Astrocyte of the hippocampus (primary cell): ENCODE measurements at places on chromosomes 3 and 15.

DNA sequence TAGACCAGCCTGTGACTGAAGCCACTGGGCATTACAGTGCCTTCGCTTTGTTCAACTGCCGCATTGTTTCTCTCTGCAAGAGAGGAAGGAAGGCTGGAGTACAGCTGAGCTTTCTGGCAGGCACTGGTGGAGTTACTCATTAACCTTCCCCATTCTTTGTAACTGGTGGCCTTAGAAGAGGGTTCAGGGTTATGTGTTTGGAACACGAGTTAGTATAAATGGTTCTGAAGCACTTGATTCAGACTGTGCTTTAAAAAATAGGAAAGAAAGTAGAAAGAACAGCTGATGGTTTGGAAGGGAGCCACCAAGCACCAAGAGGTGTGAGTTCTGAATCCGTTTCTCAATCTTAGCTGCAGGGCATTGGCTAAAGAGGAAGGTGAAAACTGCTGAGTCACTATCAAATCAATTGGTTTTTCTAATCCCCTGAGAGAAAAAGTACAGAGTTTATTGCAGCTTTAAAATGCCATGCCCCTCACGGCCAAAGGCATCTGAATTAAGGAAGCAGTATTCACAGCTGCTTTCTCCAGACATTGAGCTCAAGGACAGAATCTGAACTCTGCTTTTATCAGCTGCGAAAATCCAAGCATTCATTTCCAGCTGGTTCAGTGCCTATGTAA, 3.6 kb downstream of the HGD start:
- DNase-seq = peak; percentile 83

DNA sequence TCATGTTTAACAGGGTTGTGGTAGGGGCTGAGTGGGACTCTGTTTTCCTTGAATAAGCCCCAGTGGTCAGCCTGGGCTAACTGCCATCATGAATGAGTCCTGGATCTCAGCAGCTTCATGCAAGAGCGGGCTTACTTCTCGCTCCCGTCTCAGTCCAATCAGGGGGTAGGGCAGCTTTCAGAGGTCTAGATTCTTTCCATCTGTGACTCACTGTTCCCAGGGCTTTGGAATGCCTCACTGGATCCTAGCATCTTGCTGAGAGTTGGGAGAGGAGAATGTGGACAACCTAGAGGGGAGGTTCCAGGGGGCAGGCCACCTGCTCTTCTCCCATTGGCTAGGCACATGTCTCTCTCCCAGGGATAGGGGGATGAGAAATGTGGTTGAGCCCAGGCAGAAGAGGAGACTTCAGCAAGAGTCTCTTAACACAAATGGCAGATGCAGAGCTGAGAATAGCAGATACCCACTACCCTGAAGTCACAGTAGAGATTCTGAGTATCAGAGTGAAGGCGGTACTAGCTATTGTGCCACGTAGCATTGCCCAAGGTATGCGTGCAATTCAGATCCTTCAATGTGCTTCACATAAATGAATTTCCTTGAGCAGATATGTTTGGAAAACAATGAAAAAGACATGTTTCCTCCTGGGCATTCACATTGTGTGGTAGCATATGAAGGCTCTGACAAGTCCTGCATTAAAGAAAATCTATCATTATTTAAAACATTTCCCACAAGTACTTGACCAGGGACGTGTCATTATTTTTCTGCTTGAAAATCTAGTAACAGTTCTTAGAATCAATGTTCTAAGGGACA, 257.7 kb upstream of the PROK2 start:
- peak; percentile 97 for DNase-seq

DNA sequence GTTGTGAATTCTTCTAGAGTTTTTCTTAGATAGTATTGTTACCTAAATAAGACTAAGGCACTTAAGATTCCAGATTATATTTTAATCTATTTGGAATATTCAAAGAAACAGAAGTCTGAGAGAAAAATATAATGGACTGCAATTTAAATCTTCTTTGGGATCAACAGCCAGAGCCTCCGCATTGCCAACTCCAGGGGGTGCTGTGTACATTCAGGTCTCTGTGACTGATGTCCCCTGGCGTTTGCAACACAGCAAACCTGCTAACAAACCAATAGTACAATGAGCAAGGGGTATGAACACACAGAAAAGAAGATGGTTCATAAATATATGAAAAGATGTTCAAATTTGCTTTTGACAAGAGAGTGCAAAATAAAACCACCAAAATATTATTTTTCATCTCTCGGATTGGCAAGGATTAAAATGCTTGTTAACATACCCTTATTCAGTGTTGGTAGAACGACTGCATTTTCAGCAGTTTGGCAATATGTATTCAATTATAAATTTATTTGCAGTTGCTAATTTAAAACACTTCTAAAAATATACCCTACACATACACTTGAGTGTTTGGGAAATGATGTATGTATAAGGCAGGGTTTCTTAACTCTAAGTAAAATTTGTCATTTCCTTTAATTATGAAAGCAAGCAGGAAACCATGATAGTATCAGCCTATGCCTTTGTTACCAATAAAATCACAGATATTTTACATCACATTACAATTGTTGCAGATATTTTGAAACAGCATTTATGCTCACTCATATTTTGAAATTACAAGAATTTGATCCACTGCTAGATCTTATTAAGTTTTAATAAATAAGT, 16.1 kb upstream of the TM4SF1 start:
- DNase-seq = peak; percentile 89

DNA sequence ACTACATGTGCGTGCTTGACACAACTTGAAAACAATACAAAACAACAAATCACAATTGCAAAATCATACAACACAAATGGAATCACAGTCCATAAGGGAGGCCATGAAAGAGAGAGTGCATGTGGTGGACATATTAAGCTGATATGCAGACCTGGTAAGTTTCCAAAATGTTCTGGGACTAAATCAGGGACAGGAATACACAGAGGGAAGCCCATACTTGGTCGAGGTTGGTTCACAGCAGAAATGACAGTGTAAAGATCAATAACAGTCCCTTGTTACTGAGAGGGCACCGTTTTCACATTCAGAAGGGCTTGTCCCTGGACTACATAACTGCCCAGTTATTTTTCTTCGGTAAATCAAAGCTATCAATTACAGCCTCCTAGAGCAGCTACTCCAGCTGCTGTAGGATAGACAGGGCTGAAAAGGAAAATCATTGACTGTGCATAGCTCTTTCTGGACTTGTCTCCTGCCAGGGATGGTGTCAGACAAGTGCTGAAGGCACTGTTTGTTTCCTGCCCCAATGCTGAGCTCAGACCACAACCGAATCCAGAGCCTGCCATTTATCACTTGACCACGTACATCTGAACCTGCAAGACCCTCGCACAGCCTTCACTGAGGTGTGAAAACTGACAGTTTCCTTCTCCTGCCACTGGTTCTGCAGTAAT, 79.5 kb upstream of the KCNMB2 start:
- DNase-seq = no peak

- DNase-seq = no peak
Measured at GRCh38 chr3:69204315-69204957, 82.0 kb upstream of the LMOD3 start.

GRCh38 chr15:92958105-92958504, 58.0 kb downstream of the CHD2 start:
- DNase-seq = peak; percentile 75

DNA sequence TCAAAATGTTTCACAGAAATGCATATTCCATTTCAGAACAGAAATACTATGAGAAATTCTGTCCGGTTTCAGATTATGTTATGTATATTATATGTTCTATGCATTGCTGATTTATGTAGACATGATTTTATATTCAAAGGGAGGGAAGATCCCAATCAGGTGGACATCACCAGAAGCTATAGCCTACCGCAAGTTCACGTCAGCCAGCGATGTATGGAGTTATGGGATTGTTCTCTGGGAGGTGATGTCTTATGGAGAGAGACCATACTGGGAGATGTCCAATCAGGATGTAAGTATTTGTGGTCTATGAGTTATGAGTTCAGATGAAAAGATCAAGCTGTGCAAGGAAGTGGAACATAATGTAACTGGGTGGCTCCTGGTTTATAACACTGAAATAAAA, 341.7 kb downstream of the EPHA3 start:
- DNase-seq = no peak

DNA sequence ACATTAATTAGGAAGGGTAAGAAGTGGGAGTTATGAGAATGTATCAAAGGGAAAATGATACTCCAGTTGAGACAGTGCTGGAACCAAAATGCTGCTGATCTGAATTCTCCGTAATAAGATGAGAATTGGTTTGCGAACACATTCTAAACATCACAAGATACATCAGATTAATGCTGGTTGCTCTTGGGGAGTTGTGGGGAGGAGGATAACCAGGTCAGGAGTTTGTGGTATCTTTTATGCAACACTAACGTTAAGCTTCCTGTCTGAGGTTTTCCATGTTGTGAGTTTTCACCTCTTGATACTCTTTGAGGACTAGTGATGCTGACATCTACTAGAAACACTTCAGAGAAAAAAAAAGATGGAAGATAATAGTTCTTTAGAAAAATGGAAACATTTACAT, 47.2 kb downstream of the PPARG start:
- DNase-seq = no peak

DNA sequence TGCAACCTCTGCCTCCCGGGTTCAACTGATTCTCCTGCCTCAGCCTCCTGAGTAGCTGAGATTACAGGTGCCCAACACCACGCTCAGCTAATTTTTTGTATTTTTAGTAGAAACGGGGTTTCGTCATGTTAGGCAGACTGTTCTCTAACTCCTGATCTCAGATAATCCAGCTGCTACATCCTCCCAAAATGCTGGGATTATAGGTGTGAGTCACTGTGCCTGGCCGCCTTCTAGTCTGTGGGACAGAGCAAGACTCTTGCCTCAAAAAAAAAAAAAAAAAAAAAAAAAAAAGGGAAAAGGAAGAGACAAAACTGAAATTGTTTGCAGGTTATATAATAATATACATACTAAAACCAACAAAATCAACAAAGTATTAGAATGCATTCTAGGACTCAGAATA, 215.2 kb downstream of the PCCB start:
- no peak for DNase-seq

DNA sequence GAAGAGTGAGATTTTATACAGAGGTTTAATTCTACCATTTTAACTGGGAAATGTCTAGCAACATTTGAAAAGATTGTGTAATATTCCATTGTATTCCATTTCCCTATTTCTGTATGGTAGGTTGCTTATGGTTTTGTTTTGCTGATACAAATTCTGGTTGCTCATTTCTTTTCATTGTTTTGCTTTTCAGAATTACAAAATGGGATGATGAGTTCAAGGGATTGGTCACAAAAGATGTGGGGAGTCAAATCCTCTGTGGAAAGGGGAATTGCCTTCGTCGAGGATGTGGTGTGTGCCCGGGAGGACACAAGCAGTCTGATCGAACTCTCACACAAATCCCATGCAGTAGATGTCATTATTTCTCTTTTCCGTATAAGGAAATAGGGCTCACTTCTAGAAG, 18.3 kb downstream of the SLCO3A1 start:
- DNase-seq = no peak

GRCh38 chr3:28286595-28286994, 45.2 kb downstream of the CMC1 start:
- peak; percentile 49 for DNase-seq

GRCh38 chr3:168839653-168840052, 743.9 kb upstream of the GOLIM4 start:
- DNase-seq = no peak

GRCh38 chr3:9422712-9423424, 25.5 kb downstream of the SETD5 start:
- DNase-seq = peak; percentile 97

DNA sequence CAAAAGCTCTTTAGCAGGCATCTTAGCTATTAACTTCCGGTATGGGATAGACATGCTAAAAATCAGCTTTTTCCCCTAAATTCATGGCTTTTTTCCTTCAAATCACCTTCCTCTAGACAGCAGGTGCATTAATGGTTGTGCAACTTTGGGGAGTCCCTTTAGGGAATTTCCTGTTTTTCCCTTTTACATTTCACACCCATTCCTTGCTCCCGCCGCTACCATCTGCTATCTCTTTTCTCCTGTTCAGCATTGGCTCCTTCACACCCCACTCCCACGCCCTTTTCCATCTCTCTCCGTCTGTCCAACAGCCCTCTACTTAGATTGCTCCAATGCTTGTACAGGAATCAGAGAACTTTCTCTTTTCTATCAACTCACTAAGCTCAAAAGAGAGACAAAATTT, 43.4 kb downstream of the FEZF2 start:
- no peak for DNase-seq

- no peak for DNase-seq
Measured at GRCh38 chr15:89500397-89501270, 4.3 kb upstream of the RHCG start.

- DNase-seq = no peak
Measured at GRCh38 chr15:71043373-71043772, 71.9 kb upstream of the THSD4 start.

- peak; percentile 82 for DNase-seq
Measured at GRCh38 chr15:93030430-93031102, 58.4 kb downstream of the RGMA start.

DNA sequence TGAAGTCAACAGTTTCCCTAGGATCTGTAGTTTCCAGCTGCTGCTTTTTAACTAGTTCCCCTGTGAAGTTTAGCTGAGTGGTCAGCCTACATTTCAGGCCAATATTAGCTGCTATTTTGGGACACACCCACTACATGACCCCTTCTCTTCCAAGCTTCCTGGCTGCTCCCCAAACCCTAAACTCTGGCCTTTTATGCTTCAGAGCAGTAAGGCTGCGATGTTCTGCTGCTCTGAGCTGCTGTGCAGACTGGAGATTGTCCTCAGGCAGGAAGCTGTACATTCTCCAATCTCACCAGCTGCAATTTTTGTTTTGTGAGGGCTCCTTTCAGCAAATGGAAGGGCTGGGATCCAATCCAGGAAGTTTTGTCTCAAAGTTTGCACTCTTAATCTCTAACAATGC, 48.0 kb upstream of the WDR72 start:
- DNase-seq = no peak

DNA sequence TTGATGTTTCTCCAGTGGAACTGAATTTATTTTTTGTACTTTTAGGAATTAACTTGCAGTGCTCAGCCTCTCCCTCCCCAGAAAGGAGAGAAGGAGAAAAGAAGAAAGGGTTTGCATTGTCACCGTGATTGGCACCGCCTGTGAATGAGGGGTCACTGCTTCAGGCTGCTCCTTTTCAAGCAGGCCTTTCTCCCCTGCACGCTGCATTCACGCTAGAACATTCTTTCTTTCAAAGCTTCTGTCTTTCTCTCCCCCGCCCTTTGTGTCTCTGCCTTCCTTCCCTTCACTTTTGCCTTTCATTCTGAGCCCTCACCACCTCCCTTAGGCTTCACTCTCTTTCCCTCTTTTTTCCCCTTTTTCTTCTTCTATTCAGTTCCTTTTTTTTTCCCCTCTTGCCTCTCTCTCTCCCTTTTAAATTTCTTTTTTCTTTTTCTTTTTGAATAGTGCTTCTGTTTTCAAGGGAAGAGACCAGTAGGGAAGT, 42.4 kb downstream of the ZNF710 start:
- no peak for DNase-seq

- no peak for DNase-seq
Measured at GRCh38 chr15:41778521-41778920, 4.2 kb downstream of the MAPKBP1 start.

- peak; percentile 97 for DNase-seq
Measured at GRCh38 chr3:150370122-150370602, 37.9 kb upstream of the TSC22D2 start.
